ENCODE measurements at places on chromosomes 11 and 22.

- DNase-seq: no peak
Observed at GRCh38 chr22:47337161-47337621, 574.7 kb downstream of the TBC1D22A start.

- no peak for DNase-seq
Observed at GRCh38 chr11:83034673-83035014, 37.1 kb downstream of the RAB30 start.

DNA sequence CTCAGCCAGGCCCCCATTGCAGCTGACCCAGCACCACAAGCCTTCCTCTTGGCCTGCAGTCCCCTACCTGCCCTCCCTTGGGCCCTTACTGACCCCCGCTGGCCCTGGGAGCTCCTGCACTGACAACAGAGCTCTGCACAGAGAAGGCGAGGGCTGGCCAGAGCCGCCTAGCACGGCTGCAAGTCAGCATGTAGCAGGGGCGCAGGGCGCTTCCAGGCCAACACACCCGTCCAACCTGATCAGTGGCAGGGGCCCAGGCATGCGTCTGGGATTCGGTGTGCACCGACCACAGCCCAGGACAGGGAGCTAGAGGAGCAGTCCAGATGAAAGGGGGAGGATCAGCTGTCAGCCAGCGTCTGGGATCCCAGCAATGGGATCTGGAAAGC lies 7.6 kb downstream of the WNT7B start:
- no peak for DNase-seq

- no peak for DNase-seq
Observed at GRCh38 chr11:3835751-3836150, 5.0 kb downstream of the RHOG start.

All from activated B cell treated with CpG ODN at 0.5 μM for 24 hours (primary cell).